ENCODE measurements at places on chromosomes 3 and 15.

- DNase-seq, result no peak
Measured at GRCh38 chr3:128152419-128153155, 694 bp upstream of the EEFSEC start.

DNA sequence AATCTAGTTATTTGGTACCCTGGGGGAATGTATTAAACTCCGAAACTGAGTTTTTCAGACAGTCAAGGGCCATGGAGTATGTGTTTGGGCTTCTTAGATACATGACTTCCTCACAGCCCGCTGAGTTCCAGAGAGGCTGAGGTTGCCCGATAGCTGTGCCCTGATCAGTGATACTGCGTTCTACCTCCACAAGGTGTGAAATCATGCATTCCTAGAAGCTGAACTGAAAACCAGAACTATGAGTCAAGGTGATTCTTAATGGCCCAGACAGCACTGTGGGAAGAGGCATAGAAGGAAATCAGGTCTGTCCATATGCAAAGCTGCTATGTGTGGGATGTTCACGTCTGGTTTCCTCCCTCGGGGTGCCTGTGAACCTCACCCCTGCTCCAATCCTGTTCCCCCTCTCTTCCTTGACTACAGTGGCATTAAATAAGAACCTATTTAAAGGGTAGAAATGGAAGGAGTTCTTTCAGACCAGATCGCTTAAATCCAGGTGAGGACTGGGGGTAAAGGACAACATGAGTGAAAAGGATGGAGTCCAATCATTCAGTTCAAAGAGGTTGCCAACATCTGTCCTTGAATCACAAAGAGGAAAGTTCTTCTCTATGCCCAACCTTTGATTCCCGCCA is 74.3 kb downstream of the MYO1E start:
- DNase-seq, result no peak

DNA sequence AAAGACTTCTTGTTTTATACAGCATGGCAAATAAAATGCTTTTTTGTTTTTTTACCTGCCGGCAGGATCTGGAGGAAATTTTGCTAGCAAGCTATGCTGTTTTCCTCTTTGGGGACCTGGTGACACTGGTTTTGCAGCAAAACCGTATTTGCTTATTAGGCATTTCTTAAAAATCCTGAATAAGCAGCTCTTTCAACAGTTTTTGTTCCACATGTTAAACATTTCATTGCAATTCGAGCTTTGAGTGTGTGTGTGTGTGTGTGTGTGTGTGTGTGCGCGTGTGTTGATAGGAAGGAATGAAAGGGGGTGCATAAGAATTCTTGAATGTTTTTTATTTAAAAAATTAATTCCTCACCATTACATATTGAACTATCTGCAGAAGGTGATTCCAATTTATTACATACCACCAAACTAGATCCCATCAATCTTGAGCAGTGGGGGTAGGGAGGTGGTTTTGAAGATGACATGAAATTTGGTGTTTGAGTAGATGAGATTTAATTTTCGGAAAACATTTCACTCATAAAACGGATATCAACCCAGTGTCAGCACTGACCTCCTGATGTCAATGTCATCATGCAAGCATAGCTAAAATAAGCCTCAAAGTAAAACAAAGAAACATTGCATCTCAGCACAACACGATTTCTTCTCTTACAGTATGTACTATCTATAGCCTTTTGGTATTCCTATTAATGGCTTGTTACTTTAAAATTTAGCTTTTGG is 17.3 kb downstream of the ZBTB38 start:
- DNase-seq, result no peak

GRCh38 chr15:22995795-22996194 is 15.6 kb upstream of the CYFIP1 start:
- no peak for DNase-seq

GRCh38 chr15:64443747-64444621 is 16.4 kb upstream of the ZNF609 start:
- no peak for DNase-seq

DNA sequence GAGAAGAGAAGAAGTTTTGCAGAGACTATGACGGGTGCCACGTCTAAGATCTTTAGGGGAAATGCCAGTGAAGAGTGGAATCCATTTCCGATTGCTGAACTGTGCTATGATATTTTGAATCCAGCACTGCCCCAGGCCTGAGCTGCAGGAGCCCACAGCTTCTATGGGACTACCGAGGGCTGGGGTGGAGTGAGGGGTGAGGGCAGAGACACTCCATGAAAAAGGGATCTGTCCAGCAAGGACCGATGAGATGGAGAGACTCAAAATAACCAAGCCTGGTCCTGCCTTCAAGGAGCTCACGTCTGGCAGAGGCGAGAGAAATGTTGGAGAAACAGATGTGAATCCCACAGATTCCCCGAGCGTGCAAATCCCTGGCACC is 79.8 kb upstream of the MEF2A start:
- DNase-seq, result no peak

DNA sequence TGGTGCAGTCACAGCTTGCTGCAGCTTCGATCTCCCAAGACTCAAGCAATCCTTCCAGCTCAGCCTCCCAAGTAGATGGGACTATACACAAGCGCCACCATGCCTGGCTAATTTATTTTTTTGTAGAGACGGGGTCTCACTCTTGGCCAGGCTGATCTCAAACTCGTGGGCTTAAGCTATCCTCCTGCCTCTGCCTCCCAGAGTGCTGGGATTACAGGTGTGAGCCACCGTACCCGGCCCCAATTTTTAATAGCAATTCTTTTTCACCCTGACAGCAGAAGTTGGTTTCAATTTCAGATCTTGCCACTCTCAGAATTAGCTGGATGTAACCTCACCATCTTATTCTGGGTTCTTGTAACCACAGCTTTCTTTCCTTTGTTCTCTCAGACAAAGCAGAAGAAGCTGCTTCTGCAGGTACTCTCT is 64.8 kb downstream of the TRIM71 start:
- DNase-seq, result no peak

DNA sequence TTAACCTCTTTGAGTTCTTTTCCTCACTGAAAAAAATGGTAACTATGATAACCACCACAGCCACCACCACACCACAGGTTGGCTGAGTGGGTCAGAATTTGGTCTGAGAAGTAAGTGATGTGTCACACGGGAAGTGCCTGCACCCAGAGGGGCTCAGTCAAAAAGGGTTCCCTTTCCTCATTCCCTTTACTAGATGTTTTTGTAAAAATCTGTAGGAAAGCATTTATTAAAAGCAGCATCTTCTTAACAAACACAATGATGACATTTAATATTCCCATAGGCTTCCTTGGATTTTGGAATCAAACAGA is 23.2 kb downstream of the CFAP92 start:
- DNase-seq, result no peak

GRCh38 chr3:66603151-66603611 is 102.4 kb upstream of the LRIG1 start:
- no peak for DNase-seq

GRCh38 chr15:62896380-62896866 is 146.1 kb upstream of the TPM1 start:
- no peak for DNase-seq

GRCh38 chr3:97712919-97713318 is 51.6 kb upstream of the ARL6 start:
- no peak for DNase-seq

- DNase-seq, result no peak
Measured at GRCh38 chr3:196486263-196486662, 17.3 kb downstream of the RNF168 start.

- DNase-seq, result no peak
Measured at GRCh38 chr15:77224352-77224751, 153.4 kb upstream of the TSPAN3 start.

GRCh38 chr3:155292133-155292532 is 1.4 kb downstream of the STRIT1 start:
- no peak for DNase-seq

DNA sequence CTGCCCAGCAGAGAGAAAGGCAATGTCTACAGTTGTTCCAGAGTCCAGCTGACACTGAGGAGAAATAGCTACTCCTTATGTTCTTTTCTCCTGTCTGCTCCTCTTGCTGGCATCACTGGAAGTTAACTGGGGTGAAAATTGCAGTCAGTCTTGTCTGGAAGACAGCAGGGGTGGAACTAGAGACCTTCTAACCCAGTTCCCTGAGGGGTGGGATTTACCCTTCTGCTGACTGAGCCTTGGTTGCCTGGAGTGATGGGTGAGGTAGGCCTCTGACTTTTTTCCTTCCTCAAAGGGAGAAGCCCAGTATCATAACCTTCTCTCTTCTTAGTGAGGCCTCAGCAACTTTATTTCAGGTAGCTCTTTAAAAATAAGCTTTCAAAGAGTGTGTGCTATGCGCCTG is 16.2 kb downstream of the ZNF609 start:
- no peak for DNase-seq

DNA sequence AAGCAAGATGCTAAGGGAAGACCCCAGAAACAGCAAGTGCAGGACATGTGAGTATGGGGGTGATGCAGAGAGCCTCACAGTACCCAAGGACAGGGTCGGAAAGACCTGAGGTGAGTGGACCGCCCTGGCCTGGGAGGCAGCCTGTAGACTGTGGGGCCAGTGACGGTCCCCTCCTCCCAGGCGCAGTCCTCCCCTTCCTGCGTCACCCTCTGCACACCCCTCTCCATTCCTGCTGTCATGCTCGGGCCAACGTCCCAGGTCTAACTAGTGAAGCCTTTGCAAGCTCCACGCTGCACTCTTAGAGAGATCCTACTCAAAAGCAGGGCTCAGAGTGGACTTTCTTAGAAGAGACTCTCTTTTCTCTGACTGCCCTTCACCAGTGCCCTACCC is 41.6 kb downstream of the TM2D3 start:
- DNase-seq, result no peak

- no peak for DNase-seq
Measured at GRCh38 chr15:69648212-69648611, 195.6 kb downstream of the RPLP1 start.

GRCh38 chr15:99344639-99345038 is 93.4 kb downstream of the LRRC28 start:
- DNase-seq, result no peak

- no peak for DNase-seq
Measured at GRCh38 chr15:88440021-88440420, 27.2 kb downstream of the MRPL46 start.

DNA sequence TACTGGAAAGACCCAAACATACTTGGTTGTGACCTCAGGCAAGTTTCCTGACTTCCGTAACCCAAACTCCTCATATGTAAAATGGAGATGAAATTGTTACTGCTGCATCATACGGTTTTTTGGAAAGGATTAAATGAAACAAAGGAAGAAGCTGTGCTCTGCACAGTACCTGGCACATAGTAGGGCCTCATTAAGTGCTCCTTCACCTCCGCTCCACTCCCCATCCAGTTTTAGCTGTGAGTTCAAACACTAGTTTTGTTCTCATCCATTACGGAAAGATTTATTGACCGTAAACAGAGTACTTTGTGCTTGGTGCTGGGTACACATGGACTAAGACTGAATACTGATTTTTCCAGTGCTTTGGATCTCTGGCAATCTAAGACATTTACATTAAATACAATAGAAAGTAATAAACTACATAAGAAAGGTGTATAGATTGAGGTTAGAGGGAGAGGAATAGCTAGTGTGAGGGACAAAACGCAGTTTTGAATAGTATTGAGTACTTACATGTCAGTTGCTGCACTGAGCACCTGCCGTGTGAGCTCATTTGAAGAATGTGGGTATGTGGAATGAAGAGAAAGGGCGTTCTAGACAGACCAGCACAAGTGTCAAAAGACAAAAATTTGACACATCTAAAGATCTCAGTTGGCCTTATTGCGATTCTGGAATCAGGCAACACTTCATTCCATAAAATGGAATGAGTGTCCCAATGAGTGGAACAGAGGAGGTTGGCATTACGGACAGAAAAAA is 594 bp upstream of the ICE2 start:
- no peak for DNase-seq

GRCh38 chr3:53709256-53709655 is 137.0 kb downstream of the CHDH start:
- no peak for DNase-seq

DNA sequence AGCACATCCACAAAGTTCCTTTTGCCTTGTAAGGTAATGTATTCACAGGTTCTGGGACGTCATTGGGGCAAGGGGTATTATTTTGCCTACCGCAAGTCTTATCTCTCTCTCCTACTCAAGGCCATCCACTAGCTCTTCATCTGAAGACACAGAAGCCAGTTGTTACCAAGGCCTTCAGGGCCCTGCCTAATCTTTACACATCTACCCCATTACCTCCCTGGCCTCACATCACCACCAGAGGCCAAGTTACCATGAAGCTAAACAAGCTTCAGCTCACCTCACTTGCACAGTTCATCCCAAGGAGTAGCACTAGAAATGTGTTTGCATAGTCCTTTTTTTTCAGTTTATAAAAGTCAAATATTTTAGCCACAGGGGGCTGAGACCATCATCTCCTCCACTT is 34.1 kb downstream of the ATP8B4 start:
- no peak for DNase-seq

DNA sequence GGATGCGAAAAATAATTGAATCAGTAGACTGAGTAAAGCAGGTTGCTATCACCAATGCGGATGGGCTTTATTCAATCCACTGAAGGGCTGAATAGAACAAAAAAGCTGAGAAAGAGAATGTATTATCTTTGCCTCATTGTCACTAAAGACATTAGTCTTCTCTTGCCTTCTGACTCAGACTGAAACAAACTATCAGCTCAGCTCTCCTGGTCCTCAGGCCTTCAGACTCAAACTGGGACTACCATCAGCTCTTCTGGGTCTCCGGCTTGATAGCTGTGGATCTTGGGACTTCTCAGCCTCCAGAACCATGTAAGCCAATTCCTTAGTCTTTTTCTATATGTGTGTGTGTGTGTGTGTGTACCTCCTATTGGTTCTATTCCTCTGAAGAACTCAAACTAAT is 12.6 kb downstream of the IFT57 start:
- DNase-seq, result no peak

DNA sequence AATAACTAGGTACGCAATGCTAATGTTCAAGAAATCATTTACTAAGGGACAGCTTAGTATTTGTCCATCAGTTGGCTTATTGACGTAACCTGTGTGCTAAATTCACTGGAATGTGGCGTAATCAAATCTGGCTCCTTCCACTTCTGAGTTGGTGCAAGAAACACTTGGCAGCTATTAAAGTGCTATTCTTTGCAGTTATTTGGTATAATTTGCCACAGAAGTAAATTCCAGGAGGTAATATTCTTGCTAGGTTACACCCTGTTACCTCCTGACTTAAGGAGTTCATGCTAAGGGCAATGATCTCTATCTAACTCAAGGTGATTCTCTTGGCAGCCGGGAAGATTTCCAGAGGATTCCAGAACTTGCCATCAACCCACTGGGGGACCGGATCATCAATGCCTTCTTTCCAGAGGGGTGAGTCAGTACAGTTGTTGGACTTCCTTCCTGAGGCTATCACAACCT is 25.5 kb downstream of the CHP1 start:
- no peak for DNase-seq

- no peak for DNase-seq
Measured at GRCh38 chr3:42667096-42667522, 13.6 kb downstream of the ZBTB47 start.

GRCh38 chr3:11624161-11624560 is 19.6 kb downstream of the VGLL4 start:
- DNase-seq, result peak; percentile 37

DNA sequence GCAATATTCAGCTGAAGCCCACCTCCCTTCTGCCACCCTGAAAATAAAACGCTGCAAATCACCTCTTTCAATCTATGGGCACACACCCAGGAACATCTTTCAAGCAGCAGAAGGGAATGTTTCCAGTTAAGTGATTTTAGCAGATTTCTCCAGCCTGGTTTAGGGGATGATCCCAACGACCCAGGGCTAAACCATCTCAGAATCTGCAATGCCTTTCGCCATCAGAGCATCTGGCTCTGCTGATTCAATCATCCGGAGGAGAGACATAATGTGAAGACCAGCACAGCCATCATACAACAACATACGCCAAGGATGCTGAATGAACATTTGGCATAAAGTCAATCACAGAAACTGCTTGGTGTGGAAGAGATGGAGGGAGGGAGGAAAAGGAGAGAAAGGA is 15.5 kb upstream of the LRRN1 start:
- DNase-seq, result no peak

GRCh38 chr3:177842743-177843734 is 645.8 kb upstream of the TBL1XR1 start:
- DNase-seq, result no peak
